Tibial artery (tissue), 4 donors: ENCODE measurements at places on chromosomes 7 and 10.

GRCh38 chr7:2802504-2803341 is 41.4 kb downstream of the GNA12 start:
- no peak for DNase-seq

GRCh38 chr7:146214842-146215241 is 98.2 kb downstream of the CNTNAP2 start:
- DNase-seq = no peak

- no peak for DNase-seq
Observed at GRCh38 chr7:80974396-80975358, 55.8 kb upstream of the SEMA3C start.

- DNase-seq = no peak
Observed at GRCh38 chr7:94089806-94090205, 85.7 kb upstream of the BET1 start.
